ENCODE measurements at places on chromosomes 6 and 20. TPM values are rescaled to one million over a fixed set of nuclear protein-coding genes. Genes with fewer than 3 reads are reported as not detected.

GRCh38 chr20:38620441-38620840 is 18.8 kb downstream of the ARHGAP40 start:
- no peak for DNase-seq

Gene PSMF1
- total RNA-seq, result 133 TPM

DNA sequence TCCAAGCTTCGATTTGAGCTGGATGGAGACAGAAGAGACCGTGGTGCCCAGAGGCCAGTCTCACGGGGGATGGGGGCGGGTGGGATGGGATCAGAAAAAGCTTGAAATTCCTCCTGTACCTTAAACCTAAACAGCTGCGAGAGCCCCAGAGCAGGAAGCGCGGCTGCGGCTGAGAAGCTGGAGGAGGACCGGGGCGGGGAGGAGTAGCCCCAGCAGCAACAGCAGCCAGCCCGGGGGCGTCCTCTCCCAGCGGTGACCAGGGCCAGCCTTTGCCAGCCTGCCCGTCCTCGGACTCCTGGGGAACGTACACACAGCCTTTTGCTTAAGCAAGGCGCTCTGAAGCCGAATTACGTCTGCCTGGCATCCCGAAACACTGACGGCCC is 17.4 kb upstream of the PRDM13 start:
- no peak for DNase-seq

- no peak for DNase-seq
Observed at GRCh38 chr6:48919555-48919954, 543.5 kb downstream of the MMUT start.

Gene EPHA7
- total RNA-seq, result 0.82 TPM

DNA sequence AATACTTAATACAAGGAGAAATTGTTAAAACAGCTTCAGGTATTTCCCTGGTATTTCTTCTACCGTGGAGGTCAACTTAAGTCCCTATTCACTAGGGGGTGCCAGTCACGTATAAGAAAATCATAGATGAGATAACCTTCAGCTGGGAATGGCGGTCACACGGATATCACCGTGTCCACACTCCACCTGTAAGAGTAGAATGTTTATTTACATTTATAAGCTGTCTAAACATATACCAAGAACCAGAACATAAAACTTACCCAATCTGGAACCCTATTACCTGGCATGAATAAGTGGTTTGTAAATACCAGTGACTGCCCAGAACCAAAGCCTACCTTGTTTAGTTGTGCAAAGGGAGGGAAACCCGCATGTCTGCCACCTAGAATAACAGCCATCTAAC is 1.9 kb upstream of the ELOVL4 start:
- peak; percentile 46 for DNase-seq

Gene OR2H2
- total RNA-seq, result not detected

DNA sequence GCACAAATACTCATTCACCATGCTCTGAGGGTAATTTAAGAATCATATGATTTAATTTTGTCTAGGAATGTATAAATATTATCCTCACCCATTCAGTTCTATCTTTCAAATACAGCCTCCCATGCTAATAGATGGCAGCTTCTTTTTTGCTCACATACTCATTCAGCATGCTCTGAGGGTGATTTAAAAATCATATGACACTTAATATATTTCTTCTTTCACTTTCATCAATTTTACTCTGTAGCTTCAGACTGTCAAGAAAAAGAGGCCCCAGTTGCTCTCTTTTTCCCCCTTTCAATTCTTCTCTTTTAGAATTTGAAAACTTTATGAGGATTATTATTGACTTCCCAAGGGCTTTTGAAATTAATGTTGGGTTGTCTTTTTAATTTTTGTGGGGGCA is 161.7 kb upstream of the LAMP5 start:
- no peak for DNase-seq

GRCh38 chr6:10146715-10147451 is 268.0 kb downstream of the TFAP2A start:
- DNase-seq, result peak; percentile 5

DNA sequence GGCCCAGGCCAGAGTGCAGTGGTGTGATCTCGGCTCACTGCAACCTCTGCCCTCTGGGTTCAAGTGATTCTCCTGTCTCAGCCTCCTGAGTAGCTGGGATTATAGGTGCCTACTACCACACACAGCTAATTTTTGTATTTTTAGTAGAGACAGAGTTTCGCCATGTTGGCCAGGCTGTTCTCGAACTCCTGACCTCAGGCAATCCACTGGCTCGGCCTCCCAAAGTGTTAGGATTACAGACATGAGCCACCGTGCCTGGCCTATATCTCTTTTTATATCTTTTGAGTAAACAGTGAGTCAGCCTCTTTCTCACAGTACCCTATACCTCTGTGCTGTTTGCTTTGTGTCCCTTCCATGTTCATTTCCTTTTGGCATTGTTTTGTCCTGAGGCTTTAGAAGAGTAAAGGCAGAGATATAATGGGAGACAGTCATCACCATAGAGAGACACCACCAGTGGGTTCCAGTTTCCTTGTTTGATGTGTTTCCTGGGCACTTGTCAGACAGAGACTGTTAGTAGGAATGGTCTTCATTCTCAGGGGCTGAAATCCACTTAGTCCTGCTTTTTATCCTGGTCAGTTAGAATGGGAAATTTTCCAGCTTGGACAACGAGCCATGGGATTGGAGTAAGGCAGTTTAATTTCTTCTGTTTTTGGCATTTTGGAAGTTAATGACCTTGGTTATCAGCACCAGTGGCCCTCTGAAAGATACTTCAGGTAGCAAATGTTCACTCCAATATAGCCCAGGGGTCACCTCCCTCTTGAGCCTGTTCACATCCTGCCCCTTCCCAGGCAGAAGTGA is 32.2 kb upstream of the ASXL1 start:
- peak; percentile 80 for DNase-seq

DNA sequence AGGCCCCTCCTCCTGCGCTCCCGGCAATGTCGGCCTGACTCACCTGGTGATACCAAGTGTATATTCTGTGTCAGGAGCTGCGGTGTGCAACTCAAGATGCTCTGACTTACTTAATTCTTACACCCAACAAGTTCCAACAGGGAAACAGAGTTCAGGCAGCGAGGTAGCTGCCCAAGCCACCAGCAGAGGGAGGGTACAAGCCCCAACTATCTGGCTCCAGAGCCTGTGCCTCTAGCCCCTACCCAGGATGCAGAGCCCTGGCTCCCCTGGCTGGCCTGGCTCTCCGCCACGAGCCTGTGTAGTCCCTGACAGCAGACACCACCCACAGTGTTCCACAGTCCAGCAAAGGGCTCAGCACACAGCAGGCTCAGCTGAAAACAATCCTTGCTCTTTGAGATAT is 34.9 kb downstream of the C20orf203 start:
- DNase-seq, result peak; percentile 22

Gene TDRD6
- total RNA-seq, result not detected

GRCh38 chr6:37319156-37319555 is 34.6 kb upstream of the RNF8 start:
- no peak for DNase-seq

DNA sequence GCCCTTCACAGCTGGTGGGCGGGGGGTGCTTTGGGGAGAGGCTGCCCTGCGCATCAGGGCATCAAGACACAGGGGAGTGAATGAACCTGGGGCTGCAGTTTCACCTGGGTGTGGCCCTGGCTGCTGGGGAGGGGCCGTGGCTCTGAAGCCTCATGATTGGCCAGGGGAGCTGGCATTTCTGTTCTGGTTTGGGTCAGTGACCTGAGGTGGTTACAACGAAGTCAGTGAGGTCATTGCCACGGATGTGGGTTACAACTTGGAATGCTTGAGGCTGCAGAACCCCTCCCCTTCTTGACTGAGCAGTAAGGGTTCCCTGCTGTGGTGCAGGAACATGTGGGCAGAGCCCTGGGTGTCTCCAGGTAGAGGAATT is 3.0 kb downstream of the TCEA2 start:
- DNase-seq, result peak; percentile 77

GRCh38 chr6:146679386-146679785 is 80.6 kb downstream of the ADGB start:
- DNase-seq, result no peak

- no peak for DNase-seq
Observed at GRCh38 chr6:170177772-170178560, 112.9 kb downstream of the DLL1 start.

DNA sequence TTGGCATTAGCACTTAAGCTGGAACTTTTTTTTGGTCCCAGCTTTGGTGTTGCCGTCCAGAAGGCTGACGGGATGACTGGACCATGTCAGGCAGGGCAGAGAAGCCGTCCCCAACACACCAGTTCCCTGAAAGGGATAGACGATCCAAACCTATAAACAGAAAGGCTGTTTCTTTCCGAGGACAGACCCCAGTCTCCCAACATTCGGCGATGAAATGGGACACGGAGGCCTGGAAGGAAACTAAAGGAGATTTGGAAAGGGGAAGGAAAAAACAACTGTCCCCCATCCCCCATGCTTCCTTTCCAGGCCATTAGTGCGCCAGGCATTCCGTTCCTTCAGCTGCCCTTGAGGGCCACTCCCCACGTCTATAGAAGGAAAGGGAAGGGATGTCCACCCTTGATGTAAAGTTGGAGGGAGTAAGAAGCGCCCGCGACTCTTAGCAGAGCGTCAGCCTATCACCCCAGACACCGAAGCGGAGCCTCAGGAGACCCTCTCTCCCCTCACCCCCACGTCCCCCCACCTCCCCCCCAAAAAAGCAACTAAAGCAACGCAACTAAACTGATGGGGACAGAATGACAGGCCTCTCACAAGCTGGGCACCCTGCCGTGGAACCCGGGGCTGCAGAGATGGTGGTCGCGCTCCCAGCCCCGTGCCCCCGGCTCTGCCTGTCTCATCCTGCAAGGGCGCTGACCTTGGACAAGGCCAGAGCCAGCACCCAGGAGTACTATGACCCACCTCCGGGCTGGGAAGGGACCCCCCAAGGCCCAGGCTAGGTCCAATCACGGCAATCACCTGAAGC is 638 bp downstream of the BLCAP start:
- peak; percentile 13 for DNase-seq

- DNase-seq, result no peak
Observed at GRCh38 chr6:20850686-20851416, 316.6 kb downstream of the CDKAL1 start.

Gene TRIM40
- total RNA-seq, result not detected

Gene RNF5
- 60.0 TPM for total RNA-seq

DNA sequence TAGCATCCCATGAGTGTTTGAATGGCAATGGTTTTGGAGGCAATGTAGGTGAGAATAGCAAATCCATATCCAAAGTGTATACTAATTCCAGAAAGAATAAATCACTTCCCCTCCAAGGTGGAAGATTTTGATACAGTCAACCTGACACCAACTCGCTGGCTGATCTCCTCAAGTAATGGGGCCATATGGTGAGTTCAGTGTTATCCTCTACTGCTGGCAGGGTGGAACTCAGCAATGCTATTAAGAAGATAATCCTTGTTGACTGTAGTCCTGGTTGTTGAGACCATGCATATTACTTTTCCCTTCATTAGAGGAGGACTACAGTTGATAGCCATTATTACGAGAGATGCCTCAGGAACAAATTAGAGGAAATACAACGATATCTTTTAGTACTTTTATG is 17.8 kb upstream of the HLA-DQB1 start:
- no peak for DNase-seq

Gene RNF39
- not detected for total RNA-seq

- DNase-seq, result no peak
Observed at GRCh38 chr20:56736285-56736857, 107.3 kb downstream of the TFAP2C start.

All from astrocyte (in vitro differentiated cells and primary cell).